Aorta (tissue), 5 donors: ENCODE measurements at places on chromosomes 6 and 20.

DNA sequence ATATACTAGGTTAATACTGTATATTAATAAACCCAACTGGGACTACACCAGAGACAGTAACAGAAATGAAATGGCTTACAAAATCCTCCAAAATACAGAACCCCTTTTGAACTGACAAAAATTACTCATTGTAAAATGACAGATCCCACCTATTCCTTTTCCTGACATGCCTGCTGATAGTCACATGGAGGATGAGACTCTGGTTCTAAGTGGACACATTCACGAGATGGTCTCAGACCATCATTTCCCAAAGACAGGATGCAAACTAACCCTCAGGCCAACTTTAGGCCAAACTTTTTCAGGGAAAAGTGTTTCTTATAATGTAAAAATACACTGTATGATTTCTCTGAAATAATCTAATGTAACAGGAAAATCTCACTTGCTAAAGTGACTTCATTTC, 22.5 kb downstream of the TBC1D7 start:
- DNase-seq = no peak

DNA sequence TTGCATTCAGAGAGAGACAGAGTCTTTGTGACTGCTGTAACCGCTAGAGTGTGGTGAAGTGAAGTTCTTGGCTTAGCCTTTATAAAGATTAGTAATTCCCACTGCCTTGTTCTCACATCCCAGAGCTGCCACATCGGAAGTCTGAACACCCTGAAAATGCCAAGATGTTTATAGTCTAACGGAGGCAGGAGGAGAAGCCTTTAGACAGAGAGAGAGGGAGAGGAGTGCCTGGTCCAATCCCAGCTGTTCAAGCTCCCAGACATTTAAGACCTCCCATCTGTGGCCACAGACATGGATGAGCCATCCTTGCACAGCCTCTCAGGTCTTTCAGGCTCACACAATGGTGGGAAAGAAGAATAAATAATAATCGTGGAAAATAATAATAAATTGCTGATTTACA, 1422.8 kb upstream of the EYS start:
- no peak for DNase-seq

- DNase-seq = peak; percentile 61
Measured at GRCh38 chr6:155327326-155328073, 13.2 kb upstream of the TFB1M start.

GRCh38 chr6:83309344-83309743, 116.2 kb downstream of the RWDD2A start:
- DNase-seq = no peak

GRCh38 chr20:13786143-13786828, 1.5 kb downstream of the NDUFAF5 start:
- no peak for DNase-seq

GRCh38 chr6:15769511-15770018, 106.7 kb upstream of the DTNBP1 start:
- DNase-seq = no peak

- DNase-seq = no peak
Measured at GRCh38 chr6:160173806-160174527, 52.4 kb downstream of the SLC22A1 start.

GRCh38 chr6:91352878-91353277, 766.0 kb upstream of the MAP3K7 start:
- DNase-seq = no peak

DNA sequence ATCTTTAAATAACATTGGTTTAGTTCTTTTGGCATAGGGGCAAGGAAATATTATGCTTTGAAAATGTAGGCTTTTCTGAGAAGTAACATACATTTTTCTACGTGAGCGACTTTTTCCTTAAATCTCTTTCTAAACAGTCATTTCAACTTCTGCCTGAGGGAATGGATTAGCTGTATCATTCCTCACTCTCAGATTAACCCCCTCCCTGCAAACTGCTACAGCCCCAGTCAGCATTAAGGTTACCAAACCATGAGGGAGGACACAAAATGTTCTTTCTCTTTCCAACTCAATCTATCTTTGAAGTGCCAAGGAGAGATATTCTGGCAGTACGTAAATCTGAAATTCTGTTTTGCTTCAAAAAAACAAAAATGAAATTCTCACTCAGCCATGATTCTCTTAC, 231.3 kb upstream of the FLRT3 start:
- DNase-seq = no peak

- DNase-seq = no peak
Measured at GRCh38 chr20:41027872-41028358, 707 bp upstream of the TOP1 start.

GRCh38 chr20:52083627-52084232, 107.8 kb downstream of the ZFP64 start:
- peak; percentile 56 for DNase-seq
